Cortex of kidney (tissue), 1 donor: ENCODE measurements at places on chromosomes 7 and 10.

GRCh38 chr10:30352377-30352776 lies 3.3 kb upstream of the MTPAP start:
- DNase-seq: no peak

GRCh38 chr10:51620131-51620530 lies 79.3 kb downstream of the CSTF2T start:
- no peak for DNase-seq

DNA sequence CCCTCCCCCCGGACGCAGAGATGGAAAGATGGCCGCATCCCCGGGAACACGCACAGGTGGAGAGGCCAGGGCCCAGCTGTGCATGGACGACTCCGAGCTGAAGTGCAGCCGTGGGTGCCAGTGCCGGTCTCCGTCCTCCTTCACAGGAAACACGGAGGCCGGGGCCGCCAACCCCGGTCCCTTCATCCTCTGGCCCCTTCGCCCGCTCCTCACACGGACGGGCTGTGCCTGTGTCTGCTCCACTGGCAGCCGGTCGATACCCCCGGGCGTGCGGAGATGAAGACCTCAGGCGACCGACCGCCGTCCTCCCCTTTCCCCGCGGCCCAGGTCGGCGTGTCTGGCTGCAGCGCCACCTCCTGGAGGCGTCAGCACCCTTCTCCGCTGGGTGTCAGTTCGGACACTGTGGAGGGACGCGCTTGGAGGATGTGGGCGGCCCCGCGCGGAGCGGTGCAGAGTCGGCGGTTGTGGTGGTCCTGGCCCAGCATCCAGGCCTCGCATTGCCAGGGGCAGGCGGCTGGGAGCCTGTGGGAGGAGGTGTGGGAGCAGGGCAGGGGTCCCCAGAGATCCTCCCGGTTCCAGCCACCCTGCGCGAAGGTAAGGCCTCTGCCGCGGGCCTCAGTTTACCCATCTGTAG lies 9.9 kb downstream of the ZNF511 start:
- DNase-seq: no peak

DNA sequence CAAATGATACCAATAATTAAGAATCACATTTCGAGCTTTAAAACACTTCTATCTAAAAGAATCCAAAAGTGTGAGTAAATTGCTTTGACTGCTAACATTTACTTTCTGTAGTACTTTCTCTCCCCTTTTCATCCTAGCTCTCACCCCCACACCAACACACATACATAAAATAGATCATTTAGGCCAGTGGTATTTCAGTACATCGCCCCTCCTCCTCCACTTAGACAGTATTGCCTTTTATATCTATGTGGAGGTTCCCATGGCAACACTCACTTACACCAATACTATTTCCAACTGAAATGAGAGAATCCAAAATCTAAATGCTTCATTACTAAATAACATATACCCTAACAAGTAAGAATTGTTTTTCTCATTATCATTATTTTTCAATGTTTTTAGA lies 58.9 kb downstream of the HIBADH start:
- no peak for DNase-seq

DNA sequence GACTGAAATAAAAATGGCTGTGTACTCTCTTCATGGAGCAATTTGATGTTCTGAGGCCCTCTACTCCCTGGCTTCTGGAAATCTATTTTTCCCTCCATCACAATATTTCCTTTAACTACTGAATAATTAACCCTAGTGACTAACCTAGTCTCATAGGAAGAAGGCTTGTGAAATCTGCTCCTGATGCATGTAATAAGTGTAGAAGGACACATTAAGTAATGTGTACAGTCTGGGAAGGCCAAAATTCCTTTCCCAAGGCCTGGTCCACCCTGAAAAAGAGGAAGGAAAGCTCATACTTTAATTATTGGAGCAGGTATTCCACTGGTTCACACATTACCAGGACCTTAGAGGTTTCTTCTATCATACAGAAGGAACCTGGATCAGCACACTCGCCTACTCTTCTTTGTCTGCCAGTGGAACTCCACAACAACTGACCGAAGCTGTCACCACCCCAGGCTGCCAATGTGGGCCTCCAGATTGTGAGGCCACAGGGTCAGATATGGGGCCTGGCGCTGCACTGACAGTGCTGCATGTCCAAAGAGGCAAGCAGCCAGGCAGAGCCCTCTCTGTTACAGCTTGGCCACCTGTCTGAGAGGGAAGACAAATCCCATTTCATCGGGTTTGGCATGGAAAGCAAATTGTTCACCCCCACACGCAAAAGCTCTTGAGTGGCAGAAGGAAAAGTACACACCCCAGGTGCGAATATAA lies 54.4 kb upstream of the FAM133B start:
- no peak for DNase-seq

- DNase-seq: no peak
Measured at GRCh38 chr7:128410451-128410753, 620 bp upstream of the IMPDH1 start.

DNA sequence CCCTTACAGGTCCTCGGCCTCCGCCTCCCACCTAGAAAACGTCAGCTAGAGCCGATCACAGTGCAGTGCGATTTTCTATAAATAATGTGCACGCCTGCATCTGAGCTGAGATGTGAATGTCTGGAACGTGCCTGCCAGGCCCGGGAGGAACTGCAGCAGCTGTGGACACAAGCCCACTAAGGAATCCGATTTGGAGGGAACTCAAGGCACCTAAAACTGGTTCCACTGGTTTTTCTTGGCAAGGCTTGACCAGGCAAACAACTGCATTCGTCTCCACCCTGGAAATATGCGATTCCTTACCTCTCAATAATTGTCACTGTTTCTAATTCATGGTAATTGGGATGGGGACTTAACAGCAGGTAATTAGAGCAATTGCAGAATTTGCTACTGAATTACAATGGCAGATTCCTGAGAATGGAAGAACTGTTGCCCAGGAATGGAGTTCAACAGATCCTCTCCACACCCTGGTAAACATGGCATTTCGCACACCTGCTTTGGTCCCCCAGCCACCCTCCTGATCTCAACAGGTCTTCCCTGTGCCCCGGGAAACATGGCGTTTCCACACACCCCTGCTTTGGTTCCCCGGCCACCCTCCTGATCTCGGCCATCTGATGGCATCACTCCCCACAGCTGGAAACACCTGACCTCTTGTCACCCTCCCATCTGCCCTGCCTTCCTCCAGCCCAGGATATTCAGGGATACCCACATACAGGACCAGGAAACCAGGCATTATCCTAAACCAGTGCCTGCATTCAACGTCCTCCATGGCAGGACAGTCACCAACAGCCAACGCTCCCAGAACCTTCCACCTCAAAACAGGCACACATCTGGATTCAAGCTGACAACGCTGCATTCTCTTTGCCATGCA lies 76.0 kb downstream of the DIP2C start:
- no peak for DNase-seq

- DNase-seq: no peak
Measured at GRCh38 chr10:68333440-68334431, 1.0 kb upstream of the PBLD start.

- no peak for DNase-seq
Measured at GRCh38 chr10:59971915-59972314, 65.6 kb upstream of the CCDC6 start.

DNA sequence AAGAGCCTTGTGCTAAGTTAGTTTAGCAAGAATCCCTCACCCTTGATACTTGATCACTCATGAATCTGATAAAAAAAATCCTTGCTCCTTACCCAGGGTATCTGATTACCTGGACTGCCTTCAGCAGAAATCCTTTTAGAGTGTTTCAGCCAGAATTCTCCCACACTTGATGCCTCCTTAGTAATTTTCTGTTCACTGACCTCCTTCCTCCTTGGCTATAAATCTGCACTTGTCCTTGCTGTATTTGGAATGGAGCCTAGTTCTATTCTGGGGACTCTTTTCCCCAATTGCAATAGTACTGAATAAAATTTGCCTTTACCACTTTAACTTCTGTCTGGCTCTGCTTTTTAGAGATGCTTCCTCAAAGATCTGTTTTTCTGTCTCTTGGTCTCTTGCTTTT lies 84.9 kb downstream of the RPS24 start:
- DNase-seq: no peak

- no peak for DNase-seq
Measured at GRCh38 chr10:93379731-93380575, 102.2 kb downstream of the MYOF start.

DNA sequence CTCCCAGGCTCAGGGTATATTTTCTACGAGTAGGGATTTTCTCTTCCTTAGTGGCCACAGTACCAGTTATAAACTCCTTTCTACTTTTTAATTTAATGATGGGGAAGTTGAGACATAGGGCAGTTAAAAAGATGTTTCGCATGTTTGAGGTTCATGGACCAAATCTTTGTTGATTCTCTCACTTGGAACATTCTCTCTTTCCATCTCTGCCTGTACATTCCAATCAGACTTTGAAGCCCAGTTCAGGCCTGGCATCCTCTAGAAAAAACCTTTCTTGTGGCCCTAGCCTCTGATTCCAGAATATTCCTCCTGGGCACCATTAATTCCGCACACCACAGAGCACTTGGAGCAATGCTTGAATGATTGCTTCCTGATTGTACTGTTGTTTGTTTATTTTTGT lies 18.5 kb downstream of the SLC13A4 start:
- DNase-seq: no peak

DNA sequence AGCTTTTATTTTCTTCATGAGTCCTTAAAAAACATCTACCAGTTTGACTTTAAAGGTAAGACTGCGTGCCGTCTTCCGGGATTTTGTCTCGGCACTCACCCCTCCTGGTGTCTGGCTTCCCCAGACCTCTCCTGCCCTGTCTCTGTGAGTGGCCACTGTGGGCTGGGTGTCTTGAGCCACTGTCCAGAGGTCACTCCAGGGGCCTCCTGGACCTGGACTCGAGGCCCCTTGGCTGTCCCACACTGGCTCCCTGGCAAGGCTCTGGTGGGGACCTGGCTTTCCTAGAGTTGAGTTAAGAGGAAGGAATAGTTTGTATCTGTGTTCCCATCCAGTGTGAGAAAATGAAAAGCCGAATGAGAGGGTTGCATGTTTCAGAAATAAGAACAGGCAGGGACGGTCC lies 95.5 kb downstream of the NKX6-2 start:
- no peak for DNase-seq

- DNase-seq: no peak
Measured at GRCh38 chr10:44317856-44318255, 67.0 kb downstream of the CXCL12 start.
